ENCODE measurements at places on chromosomes 12 and 14.

GRCh38 chr12:44127966-44128710 lies 292.3 kb downstream of the TMEM117 start:
- DNase-seq, result no peak

- DNase-seq, result no peak
Measured at GRCh38 chr12:55428331-55429243, 2.5 kb downstream of the OR6C76 start.

DNA sequence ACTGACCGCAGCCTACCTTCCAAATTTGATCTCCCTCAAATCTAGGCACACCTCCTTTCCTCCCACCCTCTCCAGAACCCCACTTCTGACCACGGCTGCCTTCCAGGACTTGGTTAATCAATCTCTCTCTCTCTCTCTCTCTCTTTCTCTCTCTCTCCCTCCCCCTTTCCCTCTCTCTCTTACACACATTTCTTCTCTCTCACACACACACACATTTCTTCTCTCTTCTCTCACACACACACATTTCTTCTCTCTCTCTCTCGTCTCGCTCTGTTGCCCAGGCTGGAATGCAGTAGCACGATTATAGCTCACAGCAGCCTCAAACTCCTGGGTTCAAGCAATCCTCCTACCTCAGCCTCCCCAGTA lies 521 bp upstream of the GMFB start:
- no peak for DNase-seq

DNA sequence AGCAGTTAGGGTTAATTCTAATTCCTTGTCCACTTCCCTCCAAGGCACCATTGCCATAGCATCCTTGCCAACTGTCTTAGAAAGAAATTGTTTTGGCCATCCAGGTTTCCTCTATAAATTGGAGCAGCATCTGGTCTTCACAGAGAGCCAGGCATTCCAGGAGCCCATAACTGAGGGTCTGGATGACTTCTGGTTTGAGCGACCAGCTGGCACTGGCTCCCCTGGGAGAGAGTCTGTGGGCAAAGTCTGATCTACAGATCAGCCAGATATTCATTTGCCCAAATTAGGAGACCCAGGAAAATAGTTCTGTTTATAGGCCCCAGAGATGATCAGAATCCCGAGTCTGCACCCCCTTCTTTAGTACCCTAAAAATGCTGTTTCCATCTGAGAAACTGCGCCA lies 16.0 kb downstream of the VSX2 start:
- no peak for DNase-seq

GRCh38 chr12:2540535-2540941 lies 254.2 kb upstream of the FKBP4 start:
- no peak for DNase-seq

Data from GDM1 (cell line).